Fibroblast of skin of left quadriceps (primary cell): ENCODE measurements at places on chromosomes 16 and 17.

GRCh38 chr17:15154618-15155017 is 110.5 kb downstream of the PMP22 start:
- DNase-seq, result no peak

DNA sequence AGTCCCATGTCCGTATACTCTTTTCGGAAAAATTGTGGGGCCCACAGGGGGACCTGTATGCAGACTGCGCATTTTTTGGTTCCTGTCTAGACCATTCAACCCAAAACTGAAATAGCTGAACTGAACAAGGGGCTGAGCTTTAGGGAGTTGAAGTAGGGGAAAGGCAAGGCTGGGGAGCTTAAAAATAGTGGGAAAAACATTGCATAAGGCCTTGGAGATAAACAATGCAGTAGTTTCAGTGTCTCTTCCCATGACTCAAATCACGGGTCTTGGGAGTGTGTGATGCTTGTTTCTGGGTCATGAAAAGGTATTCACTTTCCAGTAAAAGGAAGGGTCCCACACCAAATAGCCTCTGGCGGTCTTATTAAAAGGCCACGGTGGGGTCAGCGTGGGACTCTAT is 402.8 kb upstream of the SALL1 start:
- no peak for DNase-seq

- no peak for DNase-seq
Observed at GRCh38 chr16:495127-495748, 32.3 kb upstream of the CAPN15 start.

DNA sequence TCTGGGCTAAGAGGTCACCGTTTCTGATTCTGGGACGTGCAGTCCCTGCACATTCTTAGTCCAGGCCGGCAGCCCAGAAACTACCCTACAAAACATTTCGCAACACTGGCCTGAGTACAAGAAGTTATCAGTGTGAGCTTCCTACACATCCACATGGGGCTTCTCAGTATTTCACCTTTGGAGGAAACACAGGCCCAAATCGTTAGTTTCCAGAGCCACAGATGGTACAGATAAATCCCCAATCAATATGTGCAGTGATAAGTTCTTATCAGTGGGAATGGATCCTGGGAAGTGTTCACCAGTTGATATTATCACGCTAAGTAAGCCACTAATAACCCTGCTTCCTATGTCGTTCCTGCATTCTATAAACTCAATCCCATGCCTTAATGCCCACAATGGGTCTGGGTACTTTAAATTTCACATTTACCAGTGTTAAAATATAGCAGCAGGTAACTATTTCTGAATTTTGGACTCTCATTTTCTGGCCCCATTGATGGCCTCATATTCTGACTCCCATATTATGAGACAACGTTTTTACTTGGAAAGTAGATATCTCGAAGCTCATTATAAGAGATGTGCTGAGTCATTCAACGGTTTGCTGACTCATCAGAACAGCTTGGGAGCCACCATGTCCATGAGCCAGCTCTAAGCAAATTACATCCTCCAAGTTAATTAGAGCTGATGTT is 370.2 kb upstream of the MAF start:
- DNase-seq, result no peak

- peak; percentile 14 for DNase-seq
Observed at GRCh38 chr17:74089869-74090464, 113.5 kb upstream of the RPL38 start.

DNA sequence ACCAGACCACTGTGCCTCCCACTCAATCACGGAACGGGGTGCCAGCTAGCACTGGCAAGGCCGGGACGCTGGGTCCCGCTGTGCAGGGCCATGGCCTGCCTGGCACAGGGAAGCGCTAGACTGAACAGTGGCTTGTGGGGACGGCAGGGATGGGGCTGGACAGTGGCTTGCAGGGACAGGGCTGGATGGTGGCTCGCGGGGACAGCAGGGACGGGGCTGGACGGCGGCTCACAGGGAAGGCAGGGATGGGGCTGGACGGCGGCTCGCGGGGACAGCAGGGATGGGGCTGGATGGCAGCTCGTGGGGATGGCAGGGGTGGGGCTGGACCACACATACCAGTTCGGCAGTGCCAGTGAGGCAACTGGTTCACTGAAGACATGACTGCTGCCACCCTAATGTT is 32.6 kb downstream of the LMF1 start:
- no peak for DNase-seq

GRCh38 chr16:9681508-9681907 is 500.7 kb downstream of the GRIN2A start:
- DNase-seq, result no peak

GRCh38 chr17:28317966-28318758 is 838 bp upstream of the TMEM97 start:
- no peak for DNase-seq

DNA sequence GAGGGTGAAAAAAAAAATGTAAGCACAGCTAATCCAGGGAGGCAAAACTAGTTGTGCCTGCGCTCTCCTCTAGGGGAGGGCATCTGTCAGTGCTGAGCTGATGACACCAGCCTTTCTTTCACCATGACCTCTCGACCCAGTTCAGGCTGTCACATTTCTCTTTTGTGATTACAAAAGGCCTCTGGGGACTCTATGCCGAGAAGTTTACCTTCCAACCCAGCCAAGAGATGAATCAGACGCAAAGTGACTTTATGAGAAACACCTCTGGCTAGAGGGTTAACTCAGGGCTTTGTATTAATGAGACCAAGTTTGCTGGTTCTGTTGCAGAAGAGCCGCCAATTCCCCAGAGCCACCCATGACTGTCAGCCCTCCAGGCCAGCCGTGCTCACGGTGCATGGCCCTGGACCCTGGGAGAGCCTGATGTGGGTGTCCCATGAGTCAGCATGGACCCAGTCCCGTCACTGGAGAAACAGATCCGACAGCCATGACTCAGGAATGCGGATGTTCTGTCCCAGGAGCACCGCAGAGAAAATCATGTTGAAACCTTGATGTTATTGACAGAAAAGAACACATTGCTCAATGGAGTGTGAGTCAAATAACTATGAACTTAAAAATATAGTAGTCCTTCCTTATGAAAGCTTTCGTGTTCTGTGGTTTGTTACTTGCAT is 437.2 kb downstream of the HS3ST3B1 start:
- peak; percentile 95 for DNase-seq

DNA sequence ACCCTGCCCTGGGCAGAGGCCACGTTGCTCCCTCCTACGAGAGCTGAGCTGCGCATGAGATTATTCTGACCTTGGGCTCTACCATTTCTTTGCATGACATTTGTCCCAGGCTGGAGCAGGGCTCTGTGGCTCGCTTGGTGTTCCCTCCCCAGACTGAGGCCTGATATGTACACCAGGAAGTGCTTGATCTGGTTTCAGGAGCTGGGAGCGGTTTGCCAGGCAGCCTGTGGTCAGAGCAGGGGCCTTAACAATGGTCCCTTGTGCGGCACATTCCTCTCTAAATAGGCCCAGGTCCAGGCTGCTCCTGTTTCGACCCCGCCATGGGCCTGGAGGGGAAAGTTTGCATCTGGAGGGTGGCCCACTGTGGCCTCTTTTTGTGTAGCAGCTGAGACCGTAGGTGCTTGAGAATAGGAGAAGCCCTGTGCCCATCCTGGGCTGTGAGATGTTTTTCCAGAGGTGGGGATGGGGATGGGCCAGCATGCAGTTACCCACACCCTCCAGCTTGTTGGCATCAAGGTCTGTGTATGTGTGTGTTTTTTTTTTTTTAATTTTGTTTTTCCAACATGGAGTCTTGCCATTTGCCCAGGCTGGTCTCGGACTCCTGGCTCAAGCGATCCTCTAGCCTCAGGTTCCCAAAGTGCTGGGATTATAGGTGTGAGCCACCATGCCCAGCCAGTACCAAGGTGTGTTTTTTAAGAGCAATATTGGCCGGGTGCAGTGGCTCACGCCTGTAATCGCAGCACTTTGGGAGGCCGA is 253.9 kb downstream of the SEC14L1 start:
- DNase-seq, result no peak

DNA sequence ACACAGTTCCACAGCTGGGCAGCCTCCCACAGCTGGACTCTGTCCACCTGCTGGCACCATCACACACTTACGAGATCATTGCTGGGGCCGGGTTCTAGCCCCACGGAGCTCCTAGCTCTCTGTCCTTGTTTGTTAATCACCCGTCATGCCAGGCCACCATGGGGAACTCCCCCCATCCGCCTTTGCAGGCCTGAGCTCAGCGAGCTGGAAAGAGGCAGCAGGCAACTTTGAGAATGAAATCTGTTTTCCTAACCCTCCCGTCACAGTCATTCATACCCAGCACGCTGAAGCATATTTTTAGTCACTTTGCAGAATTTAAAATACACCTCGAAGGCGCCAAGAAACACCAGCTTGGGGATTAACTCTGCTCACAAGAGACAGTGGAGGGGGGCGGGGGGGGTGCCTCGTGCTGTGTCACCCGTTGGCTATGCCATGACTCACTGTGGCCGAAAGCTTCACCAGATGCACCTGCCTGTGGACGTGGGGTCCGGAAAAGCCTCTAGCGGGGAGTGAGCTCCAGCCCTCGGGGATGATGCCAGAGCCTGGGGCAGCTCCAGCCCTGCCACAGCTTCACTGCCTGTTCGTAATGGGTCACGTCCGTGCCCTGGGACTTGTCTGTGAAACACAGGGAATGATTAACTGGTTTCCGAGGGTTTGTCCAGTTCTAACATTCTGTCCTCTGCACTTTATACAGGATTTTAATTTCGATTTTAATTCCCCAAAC is 1.4 kb upstream of the SPNS2 start:
- DNase-seq, result no peak

GRCh38 chr16:57830890-57831484 is 28.7 kb upstream of the KIFC3 start:
- DNase-seq, result no peak

DNA sequence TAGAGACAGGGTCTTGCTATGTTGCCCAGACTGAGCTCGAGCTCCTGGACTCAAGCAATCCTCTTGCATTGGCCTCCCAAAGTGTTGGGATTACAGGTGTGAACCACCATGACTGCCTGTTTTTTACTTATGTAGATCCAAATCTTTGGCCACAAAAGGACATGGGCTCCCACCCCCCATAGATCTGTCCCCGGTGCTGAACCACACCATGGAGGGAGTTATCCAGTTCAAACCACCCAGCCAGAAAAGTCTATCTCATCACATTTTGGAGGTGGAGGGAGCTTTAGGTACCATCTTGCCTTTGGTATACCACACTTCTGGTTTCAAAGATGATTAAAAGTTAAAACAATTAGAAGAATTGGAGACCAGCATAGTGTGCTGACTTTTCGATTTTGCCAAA is 26.2 kb downstream of the SHISA9 start:
- no peak for DNase-seq

DNA sequence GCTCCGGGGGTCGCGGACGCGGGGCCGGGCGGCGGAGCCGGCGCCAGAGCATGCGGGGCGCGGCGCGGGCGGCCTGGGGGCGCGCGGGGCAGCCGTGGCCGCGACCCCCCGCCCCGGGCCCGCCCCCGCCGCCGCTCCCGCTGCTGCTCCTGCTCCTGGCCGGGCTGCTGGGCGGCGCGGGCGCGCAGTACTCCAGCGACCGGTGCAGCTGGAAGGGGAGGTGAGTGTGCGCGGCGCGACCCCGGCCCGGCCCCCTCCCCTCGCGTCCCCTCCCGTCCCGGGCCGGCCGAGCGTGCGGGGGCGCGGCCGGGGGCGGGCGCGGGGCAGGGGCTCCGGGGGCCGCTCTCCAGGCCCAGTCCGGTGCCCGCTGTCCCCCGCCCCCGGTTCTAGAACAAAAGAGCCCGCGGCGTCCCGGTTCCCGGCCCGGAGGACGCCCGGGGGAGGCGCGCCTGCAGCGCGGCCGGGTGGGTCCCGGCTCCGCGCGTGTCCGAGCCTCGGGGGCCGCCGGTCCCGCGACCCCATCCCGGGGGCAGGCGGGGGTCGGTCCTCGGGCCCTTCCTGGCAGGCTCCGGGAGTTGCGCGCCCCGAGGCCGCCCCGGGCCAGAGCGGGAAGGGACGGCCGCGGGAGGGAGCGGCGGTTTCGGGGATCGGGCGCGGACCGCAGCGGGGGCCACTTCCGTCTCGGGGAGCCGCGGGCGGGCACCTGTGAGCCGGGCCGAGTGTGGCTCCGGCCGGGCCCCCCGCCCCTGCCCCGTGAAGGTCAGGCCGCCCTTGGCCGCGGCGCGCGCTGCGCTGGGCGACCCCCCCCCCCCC is 563 bp downstream of the METRNL start:
- no peak for DNase-seq

GRCh38 chr16:70651524-70651923 is 5.2 kb downstream of the IL34 start:
- no peak for DNase-seq

GRCh38 chr16:49556606-49557446 is 183.2 kb downstream of the C16orf78 start:
- DNase-seq, result no peak

- DNase-seq, result no peak
Observed at GRCh38 chr17:32523017-32523680, 36.4 kb downstream of the CDK5R1 start.

- no peak for DNase-seq
Observed at GRCh38 chr17:82664701-82665182, 16.5 kb upstream of the WDR45B start.
